Activated naive CD8-positive, alpha-beta T cell treated with anti-CD3 and anti-CD28 coated beads for 36 hours (primary cell): ENCODE measurements at places on chromosomes 5 and 9. TPM values are rescaled to one million over a fixed set of nuclear protein-coding genes. Genes with fewer than 3 reads are reported as not detected.

Gene PCDHA13
- not detected for total RNA-seq

Gene GMCL2
- not detected for total RNA-seq

Gene TMEM203
- total RNA-seq, result 37.9 TPM

Gene PHF24
- total RNA-seq, result 0.30 TPM

Gene ADRB2
- total RNA-seq, result 0.23 TPM

Gene PTTG1
- total RNA-seq, result 102 TPM

Gene FCN2
- not detected for total RNA-seq

Gene PDLIM4
- total RNA-seq, result not detected

Gene FOXD4L5
- not detected for total RNA-seq

Gene RASEF
- total RNA-seq, result not detected

Gene C5orf58
- not detected for total RNA-seq

Gene TSSK1B
- not detected for total RNA-seq

Gene FIBCD1
- total RNA-seq, result not detected

Gene MLANA
- not detected for total RNA-seq

Gene ZNF169
- total RNA-seq, result 4.2 TPM

Gene PPIC
- total RNA-seq, result not detected

Gene IL7R
- 117 TPM for total RNA-seq

Gene MZB1
- 10.4 TPM for total RNA-seq

Gene HSPB3
- not detected for total RNA-seq

Gene KIF20A
- 59.1 TPM for total RNA-seq

Gene ANKRD20A1
- total RNA-seq, result not detected

Gene LEAP2
- 1.8 TPM for total RNA-seq

Gene GPR21
- total RNA-seq, result not detected

Gene IL31RA
- not detected for total RNA-seq

Gene GCNT4
- total RNA-seq, result 1.7 TPM

Gene ELOVL7
- 0.32 TPM for total RNA-seq

Gene GPR107
- total RNA-seq, result 17.7 TPM

Gene UBE2QL1
- not detected for total RNA-seq

Gene SLC34A1
- total RNA-seq, result not detected

Gene PCA3
- not detected for total RNA-seq

Gene SPATA31D3
- total RNA-seq, result not detected

Gene PCDHGA3
- total RNA-seq, result not detected

Gene ARHGEF37
- 2.3 TPM for total RNA-seq

Gene AHRR
- 24.0 TPM for total RNA-seq

Gene IRX1
- total RNA-seq, result not detected

Gene CAMK2A
- total RNA-seq, result not detected

Gene C6
- total RNA-seq, result not detected

Gene NDOR1
- total RNA-seq, result 37.6 TPM

Gene CAVIN4
- total RNA-seq, result 0.10 TPM

Gene NRG2
- total RNA-seq, result 0.10 TPM

Gene IL3
- 0.20 TPM for total RNA-seq

Gene CFAP157
- not detected for total RNA-seq

Gene DPP7
- 289 TPM for total RNA-seq
